ENCODE measurements at places on chromosomes 6 and 20. TPM values are rescaled to one million over a fixed set of nuclear protein-coding genes. Genes with fewer than 3 reads are reported as not detected.

GRCh38 chr6:28794175-28795002, 129.4 kb downstream of the TRIM27 start:
- DNase-seq, result no peak

DNA sequence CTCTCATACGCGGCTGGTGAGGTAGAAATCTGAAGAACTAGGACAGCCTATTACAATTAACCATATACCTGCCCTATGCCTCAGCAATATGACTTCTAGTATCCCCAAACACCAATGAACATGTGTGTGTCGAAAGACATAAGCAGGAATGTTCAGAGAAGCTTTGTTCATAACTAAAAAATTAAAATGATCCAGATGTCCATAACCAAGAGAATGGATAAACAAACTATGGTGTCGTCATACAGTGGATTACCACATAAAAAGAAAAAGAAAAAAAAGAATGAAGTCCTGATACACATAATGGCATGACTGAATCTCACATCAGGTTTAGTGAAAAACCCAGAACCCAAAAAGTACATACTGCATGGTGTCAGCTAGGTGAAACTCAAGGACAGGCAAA, 73.9 kb downstream of the MDN1 start:
- DNase-seq, result no peak

DNA sequence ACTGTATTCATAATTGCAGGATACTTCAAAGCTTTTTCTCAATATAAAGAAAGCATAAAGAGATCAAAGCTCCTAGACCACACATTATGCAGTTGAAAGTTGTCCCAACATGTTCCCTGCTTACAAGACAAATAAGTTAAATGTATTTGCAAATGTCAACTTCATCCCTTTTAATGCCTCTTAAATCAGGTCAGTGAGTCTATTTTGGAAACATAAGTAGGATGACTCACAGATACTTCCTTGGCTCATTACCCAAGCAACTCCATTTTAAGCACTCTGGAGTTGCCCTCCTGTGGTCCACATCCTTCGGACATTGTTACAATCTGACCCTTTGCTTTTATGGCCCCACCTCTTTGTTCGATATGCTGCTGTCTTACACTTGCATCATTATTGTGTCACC, 162.0 kb downstream of the FAXC start:
- no peak for DNase-seq

The TRIM10 gene
- polyA plus RNA-seq, result not detected

DNA sequence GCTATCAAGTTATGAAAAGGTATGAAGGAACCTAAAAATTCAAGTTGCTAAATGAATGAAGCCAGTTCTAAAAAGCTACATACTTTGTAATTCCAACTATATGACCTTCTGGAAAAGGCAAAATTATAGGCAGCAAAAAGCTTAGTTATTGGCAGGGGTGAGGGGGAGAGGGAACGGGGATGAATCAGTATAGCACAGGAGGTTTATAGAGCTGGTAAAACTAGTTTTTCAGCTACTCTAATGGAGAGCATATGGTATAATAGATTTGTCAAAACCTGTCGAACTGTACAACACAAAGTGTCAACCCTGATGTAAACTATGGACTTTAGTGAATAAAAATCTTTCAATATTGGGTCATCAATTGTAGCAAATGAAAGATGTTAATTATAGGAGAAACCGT, 18.7 kb downstream of the MANEA start:
- DNase-seq, result no peak

DNA sequence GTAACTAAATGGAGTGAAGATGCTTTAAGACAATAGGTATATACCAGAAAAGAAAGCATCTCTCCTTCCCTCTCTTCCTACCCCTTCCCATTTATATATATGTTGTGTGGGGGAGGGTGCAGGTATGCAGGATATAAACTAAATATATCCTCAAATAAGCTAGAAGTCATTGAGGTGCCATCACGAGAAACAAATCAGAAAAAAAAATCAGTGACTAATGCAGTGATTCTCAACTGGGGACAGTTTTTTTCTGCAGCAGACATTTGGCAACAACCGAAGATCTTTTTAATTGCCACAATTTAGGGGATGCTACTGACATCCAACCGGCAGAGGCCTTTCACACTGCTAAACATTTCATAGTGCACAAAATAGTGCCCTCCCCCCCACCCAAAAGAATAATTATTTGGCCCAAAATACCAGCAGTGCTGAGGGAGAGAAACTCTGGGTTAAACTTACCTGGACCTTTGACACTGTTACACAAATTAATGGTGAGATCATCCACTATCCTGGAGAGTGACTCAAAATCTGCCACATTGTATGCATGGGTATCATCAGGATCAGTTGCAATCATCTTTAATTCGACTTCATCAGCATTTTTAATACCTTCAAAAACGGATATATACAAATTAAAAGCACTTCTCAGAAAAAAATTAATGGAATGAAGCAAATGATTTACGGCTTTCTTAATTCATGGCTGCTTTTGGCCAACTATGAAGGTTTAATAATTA, 55.0 kb downstream of the COL12A1 start:
- DNase-seq, result no peak

DNA sequence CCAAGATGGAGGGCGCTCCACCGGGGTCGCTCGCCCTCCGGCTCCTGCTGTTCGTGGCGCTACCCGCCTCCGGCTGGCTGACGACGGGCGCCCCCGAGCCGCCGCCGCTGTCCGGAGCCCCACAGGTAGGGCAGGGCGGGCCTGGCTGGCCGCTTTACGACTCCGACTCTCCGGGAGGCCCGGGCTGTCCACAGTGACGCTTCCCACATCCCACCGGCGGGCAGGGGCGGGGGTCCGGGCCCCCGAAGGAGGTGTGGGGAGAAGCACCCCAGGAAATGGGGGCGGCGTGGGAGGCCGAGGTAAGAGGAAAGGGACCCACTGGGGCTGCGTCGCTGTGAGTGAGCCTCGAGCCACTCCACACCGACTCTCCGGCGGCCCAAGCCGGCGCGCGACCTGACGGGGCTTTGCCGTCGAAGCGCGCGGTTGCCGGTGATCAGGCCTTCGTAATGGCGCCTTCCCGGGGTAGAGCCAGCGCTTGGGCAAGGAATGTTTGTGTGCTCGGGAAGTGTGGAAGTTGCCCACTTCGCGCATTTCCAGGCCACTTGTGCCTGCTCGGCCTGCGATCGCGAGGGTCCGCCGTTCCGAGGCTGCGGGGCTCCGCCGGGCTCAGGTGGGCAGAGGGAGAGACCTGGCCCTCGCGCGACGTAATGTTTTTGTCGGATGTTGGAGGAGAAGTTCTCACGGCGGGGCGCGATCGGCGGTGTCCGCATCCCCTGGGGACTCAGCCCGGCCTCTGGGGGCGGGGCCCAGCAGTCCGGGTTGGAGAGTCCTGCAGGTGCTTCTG, 427 bp downstream of the GINM1 start:
- no peak for DNase-seq

The MYCT1 gene
- polyA plus RNA-seq, result 10.6 TPM

- DNase-seq, result peak; percentile 11
Measured at GRCh38 chr6:108260126-108260808, 573 bp downstream of the SNX3 start.

- no peak for DNase-seq
Measured at GRCh38 chr6:89597988-89598387, 40.6 kb downstream of the LYRM2 start.

DNA sequence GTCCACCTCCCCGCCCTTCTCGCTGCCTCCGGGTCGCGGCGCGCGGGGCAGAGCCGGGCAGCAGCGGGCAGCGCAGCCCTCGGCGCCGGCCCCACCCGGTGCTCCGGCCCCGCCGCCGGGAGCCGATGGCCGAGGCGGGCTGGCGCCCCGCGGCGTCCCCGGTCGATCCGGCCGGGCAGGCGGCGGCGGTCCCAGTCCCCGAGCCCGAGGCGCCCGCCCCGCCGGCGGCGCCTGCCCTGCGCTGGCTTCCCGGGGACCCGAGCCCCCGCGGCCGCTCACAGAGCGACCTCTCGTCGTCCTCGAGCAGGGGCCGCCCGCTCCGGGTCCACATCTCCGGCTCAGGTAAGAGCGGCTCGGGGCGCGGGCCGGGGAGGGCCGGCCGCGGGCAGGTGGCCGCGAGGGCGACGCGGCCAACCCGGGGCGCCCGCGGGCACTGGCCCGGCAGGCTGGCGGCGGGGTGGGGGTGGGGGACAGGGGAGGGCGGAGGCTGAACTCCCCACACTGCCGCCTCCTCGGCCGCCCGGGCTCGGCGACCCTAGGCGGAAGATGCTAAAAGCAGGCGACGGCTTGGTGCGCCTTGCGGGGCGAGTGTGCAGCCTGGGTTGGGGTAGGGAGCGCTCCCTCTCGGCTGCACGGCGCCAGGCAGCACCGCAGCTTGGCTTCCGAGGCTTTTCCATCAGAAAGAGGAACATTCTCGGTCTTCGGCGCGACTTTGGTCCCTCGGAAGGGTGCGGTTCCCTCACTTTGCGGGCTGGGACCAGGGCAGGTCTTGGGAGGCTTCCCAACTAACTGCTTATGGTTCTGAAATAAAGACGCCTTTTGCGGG, 25.6 kb upstream of the FUCA2 start:
- DNase-seq, result no peak

The FOXS1 gene
- polyA plus RNA-seq, result 1.7 TPM

DNA sequence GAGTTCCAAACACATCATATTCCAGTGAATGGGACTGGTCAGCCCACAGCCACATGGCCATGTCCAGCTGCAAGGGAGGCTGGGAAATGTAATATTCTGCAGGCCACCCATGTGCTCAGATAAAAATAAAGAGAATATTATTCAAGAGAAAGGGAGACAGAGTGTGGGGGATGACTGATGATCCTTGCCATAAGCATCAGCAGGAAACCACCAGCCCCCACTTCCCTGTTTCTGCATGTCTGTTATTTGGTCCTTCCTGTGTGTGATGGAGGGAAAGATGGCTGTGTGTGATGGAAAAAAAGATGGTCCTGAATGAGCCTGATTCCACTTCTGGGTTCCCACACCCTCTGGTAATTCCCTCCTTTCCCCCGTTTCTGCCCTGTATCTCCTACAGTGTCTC, 13.1 kb upstream of the RSPO4 start:
- DNase-seq, result no peak

GRCh38 chr6:81204731-81205130, 547.8 kb downstream of the TENT5A start:
- DNase-seq, result no peak

The SEL1L2 gene
- polyA plus RNA-seq, result 0.38 TPM

GRCh38 chr6:87078983-87079616, 15.8 kb downstream of the CGA start:
- DNase-seq, result no peak

The ACTL10 gene
- 2.5 TPM for polyA plus RNA-seq

The SGK2 gene
- 1.9 TPM for polyA plus RNA-seq

- no peak for DNase-seq
Measured at GRCh38 chr6:9131201-9131600, 695.9 kb upstream of the SLC35B3 start.

GRCh38 chr6:73528897-73529296, 8.1 kb upstream of the EEF1A1 start:
- DNase-seq, result no peak

- DNase-seq, result no peak
Measured at GRCh38 chr6:91824331-91824730, 1237.5 kb upstream of the MAP3K7 start.

- DNase-seq, result no peak
Measured at GRCh38 chr6:147569788-147570187, 61.3 kb downstream of the SAMD5 start.

- DNase-seq, result no peak
Measured at GRCh38 chr6:129607581-129608186, 102.3 kb downstream of the ARHGAP18 start.

GRCh38 chr6:36224918-36225461, 28.4 kb downstream of the BRPF3 start:
- DNase-seq, result no peak

The STX11 gene
- 4.4 TPM for polyA plus RNA-seq

DNA sequence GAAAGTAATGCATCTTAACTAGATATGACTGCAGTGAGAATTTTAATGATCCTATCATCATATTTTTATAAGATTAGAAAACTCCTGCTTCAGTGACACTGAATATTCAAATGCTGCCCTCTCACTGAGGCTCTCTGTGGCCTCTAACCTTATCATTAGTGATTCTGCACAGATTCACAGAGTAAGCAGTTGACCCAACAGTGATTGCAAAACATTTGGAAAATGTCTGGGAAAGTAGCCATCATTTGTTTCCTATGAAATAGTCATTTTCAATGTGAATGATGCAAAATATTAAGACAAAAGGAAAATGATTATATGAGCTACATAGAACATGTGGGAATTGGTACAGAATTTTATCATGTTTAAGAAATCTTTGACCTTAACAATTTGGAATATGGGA, 210.3 kb downstream of the TBX18 start:
- no peak for DNase-seq

GRCh38 chr20:59735917-59736316, 131.6 kb downstream of the PHACTR3 start:
- DNase-seq, result no peak

- no peak for DNase-seq
Measured at GRCh38 chr6:142756215-142756630, 188.8 kb downstream of the HIVEP2 start.

The BPIFB4 gene
- 0.06 TPM for polyA plus RNA-seq

DNA sequence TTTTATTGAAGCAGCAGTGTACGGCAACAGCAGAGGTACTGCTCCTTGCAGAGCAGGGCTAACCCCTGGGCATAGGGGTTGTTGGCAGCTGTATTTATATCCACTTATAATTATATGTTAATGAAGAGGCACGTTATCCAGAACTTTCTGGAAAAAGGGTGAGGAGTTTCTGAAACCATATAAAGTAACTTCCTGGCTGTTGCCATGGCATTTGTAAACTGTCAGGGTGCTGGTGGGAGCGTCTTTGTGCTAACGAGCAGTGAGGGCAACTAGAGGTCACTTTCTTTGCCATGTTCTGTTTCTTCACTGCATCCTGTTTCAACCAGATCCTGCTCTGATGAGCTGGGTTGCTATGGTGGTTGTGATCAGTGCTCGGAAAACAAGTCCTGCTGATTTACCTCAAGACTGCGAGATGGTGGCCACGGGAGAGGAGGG, 11.1 kb upstream of the ARFGEF2 start:
- DNase-seq, result no peak

DNA sequence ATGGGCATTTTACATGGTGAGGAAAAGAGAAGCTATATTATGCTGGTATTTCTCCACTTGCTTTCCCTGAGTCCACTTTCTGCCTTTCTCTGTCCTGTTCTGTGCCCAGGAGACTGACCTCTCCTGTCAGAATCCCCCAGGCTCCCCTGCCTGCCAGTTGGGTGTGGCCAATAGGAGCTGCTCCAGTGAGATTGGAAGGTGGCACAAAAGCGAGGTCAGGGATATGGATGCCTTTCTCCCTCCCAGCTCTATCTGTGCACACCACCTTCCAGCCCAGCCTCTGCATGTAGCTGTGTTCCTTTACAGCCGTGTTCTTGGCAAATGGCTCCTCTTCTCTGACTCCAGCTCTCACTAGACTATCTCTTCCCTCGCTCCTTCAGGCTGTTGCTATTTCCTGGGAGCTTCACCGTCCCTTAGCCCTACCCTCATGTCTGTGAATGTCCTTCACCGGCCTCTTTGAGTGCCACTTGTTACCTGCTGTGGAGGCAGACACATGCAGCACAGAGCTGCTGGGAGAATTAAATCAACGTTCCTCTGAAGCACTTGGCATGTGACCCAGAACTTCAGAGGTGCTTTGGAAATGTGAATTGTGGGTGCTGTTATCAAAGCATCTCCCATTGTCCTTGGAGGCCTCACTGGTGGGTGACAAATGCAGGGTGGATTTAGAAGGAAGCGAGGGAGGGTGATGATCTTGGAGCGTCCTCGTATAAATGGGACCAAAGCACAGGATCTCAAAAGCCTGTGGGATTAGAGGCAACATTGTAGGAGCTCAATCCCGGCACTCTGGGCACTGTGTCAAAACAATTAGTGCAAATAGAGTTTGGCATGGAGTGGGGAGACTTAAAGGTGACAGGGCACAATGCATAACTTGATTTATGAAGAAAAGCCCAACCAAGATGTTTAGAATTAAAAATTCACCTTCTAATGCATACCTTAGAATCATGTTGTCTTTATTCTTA, 28.9 kb upstream of the RALGAPA2 start:
- DNase-seq, result no peak

- DNase-seq, result no peak
Measured at GRCh38 chr20:48287021-48287494, 501.8 kb upstream of the SULF2 start.

Data from urinary bladder (tissue), 4 donors.